ENCODE measurements at places on chromosomes 11 and 22.

DNA sequence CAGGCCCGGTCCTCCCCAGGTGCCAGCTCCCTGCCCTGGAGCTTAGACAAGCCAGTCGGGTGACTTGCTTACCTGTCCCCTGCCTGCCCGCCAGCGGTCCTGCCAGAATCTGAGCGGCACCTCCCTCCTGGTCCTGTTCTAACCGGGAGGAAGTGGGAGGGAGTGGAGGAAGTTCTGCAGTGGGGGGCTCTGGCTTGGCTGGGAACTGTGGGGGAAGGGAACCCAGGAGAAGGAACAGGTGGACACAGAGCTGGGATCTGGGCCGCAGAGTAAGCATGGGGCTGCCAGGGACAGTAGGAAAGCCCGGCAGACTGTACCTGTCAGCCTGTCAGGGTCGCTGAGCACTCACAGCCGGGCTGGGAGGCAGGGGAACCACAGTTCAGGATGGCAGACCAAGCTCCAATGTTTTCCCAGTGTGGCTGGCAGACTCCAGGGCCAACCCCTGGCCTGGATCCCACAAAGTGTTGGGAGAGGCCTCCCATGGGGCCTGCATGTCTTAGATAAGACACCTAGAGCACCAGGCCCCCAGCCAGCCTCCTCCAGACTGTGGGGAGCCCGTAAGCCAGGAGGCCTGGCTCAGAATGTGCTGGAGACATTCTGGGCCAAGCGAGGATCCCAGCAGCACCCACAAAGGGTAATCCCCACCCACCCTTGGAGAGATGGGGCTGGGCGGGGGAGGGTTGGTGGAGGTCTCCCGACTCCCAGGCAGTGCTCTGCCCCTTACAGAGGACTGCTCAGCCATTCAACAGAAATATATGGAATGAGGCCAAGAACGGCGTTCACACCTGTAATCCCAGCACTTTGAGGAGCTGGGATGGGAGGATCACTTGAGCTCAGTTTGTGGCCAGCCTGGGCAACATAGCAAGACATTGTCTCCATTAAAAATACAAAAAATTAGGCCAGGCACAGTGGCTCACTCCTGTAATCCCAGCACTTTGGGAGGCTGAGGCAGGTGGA is 2.3 kb downstream of the CYB5R3 start:
- DNase-seq, result no peak

DNA sequence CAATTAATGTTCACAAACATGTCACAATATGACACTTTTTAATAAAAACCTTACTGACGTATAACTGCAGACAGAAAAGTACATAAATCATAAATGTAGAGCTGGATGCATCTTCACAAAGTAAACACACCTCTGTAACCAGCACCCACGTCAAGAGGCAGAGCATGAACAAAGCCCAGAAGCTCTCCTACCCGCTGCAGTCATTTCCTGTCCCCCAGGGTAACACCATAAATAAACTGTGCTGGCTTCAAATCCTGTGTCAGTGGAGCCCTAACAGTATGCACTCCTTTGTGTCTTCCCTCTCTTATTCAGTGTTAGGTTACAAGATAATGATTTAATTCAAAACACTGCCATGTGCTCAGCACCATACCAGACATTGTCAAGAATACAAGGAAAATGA is 5.7 kb downstream of the SYT13 start:
- DNase-seq, result no peak

GRCh38 chr22:37379722-37380121 is 47.6 kb downstream of the ELFN2 start:
- DNase-seq, result no peak

DNA sequence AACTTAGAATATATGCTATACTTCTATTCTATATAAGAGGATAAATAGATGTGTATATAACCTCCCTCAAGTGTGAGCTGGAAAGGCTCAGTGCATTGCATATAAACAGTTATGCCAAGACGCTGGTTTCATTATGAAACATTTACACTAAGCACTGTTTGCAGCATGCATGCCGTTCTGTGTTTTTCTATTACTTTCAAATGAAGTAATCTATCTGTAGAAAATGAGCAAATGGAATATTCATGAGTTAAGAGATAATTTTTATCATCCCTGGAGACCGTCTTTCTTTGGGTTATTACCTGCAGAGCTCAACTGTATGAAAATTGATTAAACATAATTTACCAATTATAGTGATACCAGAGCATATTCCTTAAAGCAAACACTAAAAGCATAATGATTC is 925.7 kb upstream of the CCDC90B start:
- DNase-seq, result no peak
